ENCODE measurements at places on chromosomes 3 and 15. TPM values are rescaled to one million over a fixed set of nuclear protein-coding genes. Genes with fewer than 3 reads are reported as not detected.

DNA sequence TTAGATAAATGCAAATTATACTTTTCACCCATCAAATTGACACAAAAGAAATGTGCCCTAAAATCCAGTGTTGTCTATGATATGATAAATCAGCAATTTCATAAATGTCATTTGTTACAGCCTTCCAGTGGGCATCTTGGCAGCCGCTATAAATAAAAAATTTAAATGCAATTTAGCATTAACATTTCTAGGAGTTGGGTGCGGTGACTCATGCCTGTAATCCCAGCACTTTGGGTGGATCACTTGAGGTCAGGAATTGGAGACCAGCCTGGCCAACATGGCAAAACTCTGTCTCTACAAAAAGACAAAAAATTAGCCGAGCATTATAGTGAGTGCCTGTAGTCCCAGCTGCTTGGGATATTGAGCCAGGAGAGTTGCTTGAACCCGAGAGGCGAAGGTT lies 65.9 kb upstream of the POMGNT2 start:
- H3K4me3 ChIP-seq, result no peak overlapping the region
- no peaks in the 10 kb centered on the region for H3K36me3 ChIP-seq
- no peak overlapping the region for H3K27ac ChIP-seq

DNA sequence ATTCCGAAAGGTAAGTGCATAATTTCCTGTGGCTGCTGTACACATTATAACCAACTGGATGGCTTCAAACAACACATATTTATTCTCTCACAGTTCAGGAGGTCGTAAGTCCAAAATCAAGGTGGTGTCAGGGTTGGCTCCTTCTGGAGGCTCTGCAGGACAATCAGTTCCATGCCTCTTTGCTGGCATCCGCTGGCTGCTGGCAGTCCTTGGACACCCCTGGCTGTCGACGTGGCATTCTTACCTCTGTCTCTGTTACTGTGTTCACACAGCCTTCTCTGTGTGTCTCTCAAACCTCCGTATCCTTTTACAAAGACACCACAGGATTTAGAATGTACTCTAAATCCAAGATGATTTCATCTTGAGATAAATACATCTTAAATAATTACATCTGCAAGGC lies 398.8 kb upstream of the ATP10A start:
- H3K27me3 ChIP-seq, result no peaks in the 10 kb centered on the region
- H3K4me1 ChIP-seq, result peaks cover 7% of the 10 kb centered on the region
- no peaks in the 10 kb centered on the region for H3K36me3 ChIP-seq
- H3K4me3 ChIP-seq, result no peak overlapping the region
- DNase-seq, result no peak

GRCh38 chr3:139534992-139535879 lies 4.3 kb downstream of the RBP1 start:
- peaks cover 20% of the 10 kb centered on the region for H3K27me3 ChIP-seq

GRCh38 chr15:76974456-76975036 lies 20.4 kb upstream of the PSTPIP1 start:
- no peaks in the 10 kb centered on the region for H3K36me3 ChIP-seq
- H3K27me3 ChIP-seq, result no peaks in the 10 kb centered on the region
- peaks cover 4% of the 10 kb centered on the region for H3K4me1 ChIP-seq
- DNase-seq, result no peak

- H3K4me3 ChIP-seq, result no peak overlapping the region
- H3K27ac ChIP-seq, result no peak overlapping the region
- no peaks in the 10 kb centered on the region for H3K27me3 ChIP-seq
Measured at GRCh38 chr3:170734735-170735065, 135.3 kb downstream of the RPL22L1 start.

DNA sequence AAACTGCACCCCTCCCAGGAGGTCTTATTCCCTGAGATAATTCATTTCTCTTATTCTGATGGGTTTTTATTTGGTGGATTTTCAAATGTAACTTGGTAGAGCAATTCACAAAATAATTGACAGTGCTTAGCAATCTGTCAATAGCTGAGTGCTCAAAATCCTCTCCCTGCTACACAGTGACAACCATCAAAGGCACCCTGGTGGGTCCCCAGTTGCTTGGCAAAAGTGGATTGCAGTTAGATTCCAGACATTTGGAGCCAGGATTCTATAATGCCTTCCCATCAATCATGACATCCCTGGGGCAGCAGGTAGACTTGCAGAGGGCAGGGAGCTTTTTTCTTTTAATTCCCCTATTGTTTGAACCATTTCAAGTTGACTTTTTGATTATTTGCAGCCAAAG lies 59.0 kb downstream of the FHIT start:
- no peak overlapping the region for H3K27ac ChIP-seq
- H3K27me3 ChIP-seq, result no peaks in the 10 kb centered on the region
- H3K4me3 ChIP-seq, result no peak overlapping the region

Gene CHRFAM7A
- 2.5 TPM for total RNA-seq

Data from GM23338 (cell line).